ENCODE measurements at places on chromosomes 6 and 20.

DNA sequence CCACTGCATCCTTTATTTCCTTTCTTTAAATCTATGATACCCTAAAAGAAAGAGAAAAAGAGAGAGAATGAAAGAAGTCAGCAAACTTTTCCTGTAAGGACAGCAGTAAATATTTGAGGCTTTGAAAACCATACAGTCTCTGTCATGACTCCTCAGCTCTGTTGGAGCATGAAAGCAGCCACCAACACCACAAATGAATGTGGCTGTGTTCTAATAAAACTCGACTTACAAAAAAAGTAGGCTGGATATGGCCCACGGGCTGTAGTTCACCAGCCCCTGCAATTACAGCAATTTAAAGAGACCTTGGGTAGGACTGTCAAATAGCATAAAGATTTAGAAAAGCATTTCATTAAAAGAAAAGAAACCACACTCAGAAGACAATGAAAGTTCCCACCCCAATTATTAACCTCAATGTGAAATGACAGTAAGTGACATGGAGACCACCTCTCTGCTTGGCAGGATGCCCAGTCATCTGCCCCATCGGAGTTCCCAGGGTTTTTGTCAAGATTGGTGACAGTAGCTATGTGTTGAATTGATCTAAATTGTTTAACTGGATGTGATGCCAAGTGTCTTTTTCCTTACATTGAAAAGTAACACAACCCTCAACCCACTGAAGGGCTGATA, 50.9 kb downstream of the TNFRSF21 start:
- DNase-seq = no peak

DNA sequence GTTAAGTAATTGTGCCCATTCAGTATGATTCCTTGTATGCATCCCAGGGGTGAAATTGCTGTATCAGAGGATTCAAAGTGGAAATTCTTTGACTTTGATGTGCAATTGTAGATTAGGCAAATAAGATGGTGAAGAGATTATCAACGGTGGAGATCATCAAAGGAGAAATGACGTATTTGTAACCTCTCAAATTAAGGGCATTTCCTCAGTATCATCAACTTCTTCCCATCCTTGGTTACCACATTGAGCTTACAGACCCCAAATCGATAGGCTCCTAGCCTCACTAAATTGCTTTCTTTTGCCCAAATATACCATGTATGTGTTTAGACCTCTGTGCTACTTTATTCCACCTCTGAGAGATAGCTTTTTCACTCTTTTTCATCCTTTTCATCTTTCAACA, 213.1 kb upstream of the ZFP64 start:
- no peak for DNase-seq

DNA sequence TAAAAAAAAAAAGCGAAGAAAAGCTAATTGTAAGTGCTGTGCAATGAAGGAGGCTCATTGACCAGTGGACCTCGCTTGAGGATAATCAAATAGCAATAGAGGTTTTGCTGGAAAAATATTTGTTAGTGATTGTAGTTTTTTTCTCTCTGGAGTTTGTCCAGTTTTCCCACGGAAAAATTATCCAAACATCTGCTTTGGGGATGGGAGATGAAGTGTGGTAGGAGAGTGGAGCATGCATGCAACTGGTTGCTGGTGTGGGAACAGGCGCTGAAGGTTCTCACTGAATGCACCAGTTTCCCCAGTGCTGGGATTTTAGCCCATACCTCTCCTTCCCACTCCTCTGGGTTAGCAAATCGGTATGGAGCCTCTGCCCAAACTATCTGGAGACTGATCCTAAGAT, 281.7 kb upstream of the TAB2 start:
- DNase-seq = no peak

GRCh38 chr20:3767110-3767426, 485 bp downstream of the ADISSP start:
- DNase-seq = no peak

DNA sequence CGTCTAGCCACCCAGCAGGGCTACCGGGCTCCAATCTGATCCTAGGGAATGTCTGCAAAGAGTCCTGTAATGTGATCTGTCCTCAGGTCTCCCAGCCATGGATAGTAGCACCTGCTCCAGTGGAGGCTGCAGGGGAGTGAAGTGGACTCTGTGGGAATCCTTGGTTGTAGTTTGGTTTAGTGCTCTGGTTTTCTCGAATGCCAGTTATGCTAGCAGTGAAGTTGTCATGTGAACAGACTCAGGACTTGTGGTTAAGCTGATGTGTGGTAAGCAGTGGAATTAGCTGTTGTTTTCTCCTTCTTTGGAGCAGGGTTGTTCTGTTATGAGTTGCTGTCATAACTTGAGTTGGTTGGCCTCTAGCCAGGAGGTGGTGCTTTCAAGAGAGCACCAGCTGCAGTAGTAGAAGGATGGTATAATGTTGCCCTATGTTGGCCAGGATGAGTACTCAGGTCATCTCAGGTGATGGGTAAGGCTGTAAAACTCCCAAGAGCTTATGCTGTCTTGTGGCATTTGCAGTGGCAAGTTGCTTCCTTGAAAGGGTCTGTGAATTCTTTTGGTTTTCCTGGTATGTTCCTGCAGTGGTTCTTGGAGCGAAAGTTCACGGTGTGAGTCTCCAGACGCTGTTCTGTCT, 390.2 kb downstream of the UTRN start:
- no peak for DNase-seq

GRCh38 chr20:52978851-52979250, 6.7 kb downstream of the TSHZ2 start:
- no peak for DNase-seq

GRCh38 chr6:83062225-83062624, 3.4 kb downstream of the UBE3D start:
- no peak for DNase-seq

- DNase-seq = no peak
Measured at GRCh38 chr6:2478200-2478599, 232.8 kb upstream of the GMDS start.

GRCh38 chr6:7540595-7540994, 876 bp upstream of the DSP start:
- DNase-seq = no peak

DNA sequence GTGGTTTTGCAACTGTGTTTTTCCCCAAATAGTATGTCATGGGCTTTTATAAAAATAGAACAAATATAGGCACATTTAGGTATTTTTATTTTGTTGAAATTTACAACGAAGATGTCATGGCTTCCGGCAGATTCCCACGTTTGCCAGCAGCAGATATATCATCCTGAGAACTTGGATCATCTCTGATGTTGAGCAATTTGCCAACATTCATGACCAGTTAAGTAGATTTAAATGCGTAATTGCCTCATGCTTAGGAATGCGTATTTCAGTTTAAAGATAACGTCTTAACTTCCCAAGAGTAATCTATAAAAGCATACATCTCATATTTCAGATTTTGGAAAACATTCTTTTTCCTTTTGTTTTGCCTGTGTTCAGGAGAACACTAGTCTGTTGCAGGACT, 457.8 kb downstream of the QKI start:
- no peak for DNase-seq

DNA sequence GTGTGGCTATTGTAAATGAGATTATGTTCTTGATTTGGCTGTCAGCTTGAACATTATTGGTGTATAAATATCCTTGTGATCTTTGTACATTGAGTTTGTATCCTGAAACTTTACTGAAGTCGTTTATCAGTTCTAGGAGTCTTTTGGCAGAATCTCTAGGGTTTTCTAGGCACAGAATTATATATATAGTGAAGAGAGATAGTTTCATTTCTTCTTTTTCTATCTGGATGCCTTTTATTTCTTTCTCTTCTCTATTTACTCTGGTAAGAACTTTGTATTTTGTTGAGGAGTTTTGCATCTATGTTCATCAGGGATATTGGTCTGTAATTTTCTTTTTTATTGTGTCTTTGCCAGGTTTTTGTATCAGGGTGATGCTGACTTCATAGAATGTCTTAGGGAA, 589.2 kb upstream of the MAN1A1 start:
- no peak for DNase-seq

- DNase-seq = no peak
Measured at GRCh38 chr20:44770484-44771171, 25.0 kb downstream of the KCNK15 start.

- DNase-seq = no peak
Measured at GRCh38 chr20:61662226-61662967, 403.3 kb downstream of the TAF4 start.

DNA sequence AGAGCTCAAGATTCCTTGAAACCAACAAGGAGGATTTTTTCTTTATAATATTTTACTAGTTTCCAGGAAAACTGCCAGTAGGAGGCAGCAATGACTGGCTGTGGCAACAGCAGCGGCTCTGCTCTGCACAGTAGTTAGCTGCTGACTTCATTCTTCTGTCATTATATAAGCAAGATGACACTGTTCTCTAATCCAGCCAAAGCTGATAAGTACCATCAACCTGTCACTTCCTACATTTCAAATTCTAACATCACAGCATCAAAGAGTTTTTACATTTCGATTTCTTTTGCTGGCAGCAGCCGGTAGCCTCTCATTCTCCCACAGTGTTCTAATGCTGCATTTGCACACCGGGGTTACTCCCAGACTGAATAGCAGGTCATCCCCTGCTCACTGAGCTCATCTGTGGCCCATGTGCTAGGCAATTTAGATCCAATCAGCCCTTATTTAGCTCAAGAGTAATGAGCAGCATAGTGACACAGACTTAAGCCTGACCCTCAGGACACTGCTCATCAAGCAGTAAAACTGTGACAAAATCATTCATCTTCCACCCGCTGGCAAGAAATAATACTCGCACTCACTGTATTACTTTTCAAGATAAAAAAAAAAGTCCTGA, 67.8 kb downstream of the MMS22L start:
- no peak for DNase-seq

- DNase-seq = no peak
Measured at GRCh38 chr20:52313341-52313963, 121.9 kb upstream of the ZFP64 start.

- DNase-seq = no peak
Measured at GRCh38 chr6:44650495-44650894, 263.0 kb downstream of the CDC5L start.

GRCh38 chr6:111866857-111867256, 6.4 kb downstream of the FYN start:
- DNase-seq = no peak

- peak; percentile 77 for DNase-seq
Measured at GRCh38 chr6:144582939-144583613, 297.9 kb downstream of the UTRN start.

DNA sequence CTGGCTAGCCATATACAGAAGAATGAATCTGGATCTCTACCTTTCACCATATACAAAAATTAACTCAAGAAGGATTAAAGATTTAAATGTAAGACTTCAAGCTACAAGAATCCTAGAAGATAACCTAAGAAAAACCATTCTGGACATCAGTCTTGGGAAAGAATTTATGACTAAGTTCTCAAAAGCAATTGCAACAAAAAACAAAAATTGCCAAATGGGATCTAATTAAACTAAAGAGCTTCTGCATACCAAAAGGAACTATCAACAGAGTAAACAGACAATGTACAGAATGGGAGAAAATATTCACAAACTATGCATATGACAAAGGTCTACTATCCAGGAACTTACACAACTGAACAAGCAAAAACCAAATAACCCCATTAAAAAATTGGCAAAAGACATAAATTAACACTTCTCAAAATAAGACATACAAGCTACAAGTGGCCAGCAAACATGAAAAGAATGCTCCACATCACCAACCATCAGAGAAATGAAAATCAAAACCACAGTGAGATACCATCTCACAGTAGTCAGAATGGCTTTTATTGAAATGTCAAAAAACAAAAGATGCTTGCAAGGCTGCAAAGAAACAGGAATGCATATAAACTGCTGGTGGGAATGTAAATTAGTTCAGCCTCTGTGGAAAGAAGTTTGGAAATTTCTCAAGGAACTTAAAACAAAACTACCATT, 66.8 kb upstream of the RSPO3 start:
- no peak for DNase-seq

GRCh38 chr6:91646649-91647048, 1059.8 kb upstream of the MAP3K7 start:
- DNase-seq = no peak

DNA sequence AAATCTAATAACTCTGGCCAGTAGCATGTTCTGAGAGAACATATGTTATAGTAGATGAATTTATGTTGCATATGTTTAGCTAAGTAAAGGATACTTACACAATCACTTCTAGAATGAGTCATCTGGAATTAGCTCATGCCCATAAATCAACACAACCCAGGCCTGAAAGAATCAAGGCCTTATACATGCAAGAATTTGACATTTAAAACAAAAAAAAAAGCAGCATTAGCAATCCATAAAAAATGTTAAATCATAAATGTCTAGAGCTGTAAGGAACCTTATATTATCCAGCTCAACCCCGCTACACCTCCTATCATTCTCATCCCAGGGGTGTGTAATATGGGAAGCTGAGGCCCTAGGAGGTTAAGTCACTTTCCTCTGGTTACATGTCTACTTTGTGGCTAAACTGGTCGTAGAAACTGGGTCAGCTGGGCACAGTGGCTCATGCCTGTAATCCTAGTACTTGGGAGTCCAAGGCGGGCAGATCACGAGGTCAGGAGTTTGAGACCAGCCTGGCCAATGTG, 105.2 kb upstream of the CARMIL1 start:
- no peak for DNase-seq

GRCh38 chr20:53413186-53413631, 180.4 kb downstream of the ZNF217 start:
- peak; percentile 78 for DNase-seq

- no peak for DNase-seq
Measured at GRCh38 chr6:158789115-158789917, 29.9 kb downstream of the EZR start.

DNA sequence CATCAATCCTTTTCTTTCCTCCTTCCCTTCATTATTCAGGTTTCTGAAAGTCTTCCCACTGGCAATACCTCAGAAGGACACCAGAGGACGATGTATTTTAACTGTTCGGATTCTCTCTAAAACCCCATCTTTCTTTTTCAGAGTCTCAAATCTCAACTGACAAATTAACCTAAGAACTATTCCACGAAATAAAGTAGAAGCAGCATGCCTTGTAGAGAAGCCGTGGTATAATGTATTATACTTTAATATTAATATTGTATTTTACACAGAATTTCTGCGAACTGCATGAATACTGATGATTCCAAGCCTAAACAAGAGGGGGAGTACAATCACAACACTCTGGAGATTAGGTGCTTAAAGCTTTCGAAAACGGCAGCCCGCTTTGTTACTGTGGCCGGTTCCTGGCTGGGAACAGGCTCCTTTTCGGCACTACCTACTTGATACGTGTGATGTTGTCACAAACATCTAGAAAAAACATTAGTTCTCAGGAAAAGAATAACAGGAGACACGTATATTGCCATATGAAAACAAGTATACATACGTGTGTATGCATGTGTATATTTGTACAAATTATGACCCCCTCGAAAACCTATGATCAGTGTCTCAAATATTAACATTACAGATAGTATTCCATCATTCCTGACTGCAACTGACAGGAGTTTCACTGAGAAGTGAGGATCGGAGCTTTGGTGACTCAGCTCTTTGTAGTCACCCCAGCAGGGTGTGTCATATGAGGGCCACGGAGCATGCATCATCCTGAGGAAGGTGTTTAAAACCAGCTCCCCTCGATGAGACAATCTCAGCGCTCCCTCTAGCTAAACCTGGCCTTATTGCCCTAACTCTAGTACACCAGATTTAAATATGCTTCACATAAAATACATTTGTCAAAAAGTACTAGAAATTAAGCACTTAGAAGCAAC, 319.7 kb upstream of the TCF21 start:
- DNase-seq = no peak
